ENCODE measurements at places on chromosomes 13 and 19.

DNA sequence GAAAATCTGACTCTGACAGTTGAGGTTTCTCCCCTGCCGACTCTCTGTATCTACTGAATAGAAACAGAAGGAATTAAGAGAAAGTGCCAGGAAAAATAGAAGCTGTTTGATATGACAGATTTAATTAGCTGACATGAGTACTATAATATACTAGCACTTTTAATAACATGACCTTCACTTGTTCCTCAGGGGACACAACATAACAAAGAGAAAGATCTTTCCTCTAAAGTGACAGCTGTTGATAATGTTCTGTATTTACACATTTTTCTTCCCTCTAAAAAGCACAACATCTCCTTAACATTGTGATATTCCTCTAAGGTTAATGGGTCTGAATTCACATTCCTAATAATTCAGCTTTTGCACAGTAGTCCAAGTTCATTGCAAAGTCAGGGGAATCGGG is 1136.0 kb downstream of the PCDH17 start:
- no peak for DNase-seq

GRCh38 chr13:88104576-88104975 is 433.4 kb downstream of the SLITRK5 start:
- no peak for DNase-seq

GRCh38 chr13:63551731-63552130 is 2136.1 kb upstream of the PCDH20 start:
- no peak for DNase-seq

- no peak for DNase-seq
These were observed 420 bp upstream of the FSD1 start for GRCh38 chr19:4303819-4304537.

- DNase-seq: no peak
These were observed 4.2 kb downstream of the TSPAN16 start for GRCh38 chr19:11299946-11300810.

DNA sequence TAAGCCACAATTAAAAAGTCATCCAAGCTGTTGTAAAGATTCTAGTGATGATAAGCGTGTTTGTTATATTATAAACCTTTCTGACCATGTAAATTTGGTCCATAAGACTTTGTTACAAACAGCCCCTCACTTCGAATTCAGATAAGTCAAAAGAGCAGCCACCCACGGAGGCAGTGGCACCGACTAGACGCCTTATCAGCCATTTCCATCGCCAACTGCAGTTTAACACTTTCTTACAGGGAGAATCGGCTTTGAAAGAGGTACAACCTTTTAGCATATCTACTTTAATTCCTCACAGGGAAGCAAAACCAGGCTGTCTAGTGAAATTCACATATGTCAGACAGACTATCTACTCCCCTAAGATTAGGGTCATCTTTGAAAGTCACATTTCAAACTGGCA is 47.5 kb downstream of the SOX21 start:
- no peak for DNase-seq

GRCh38 chr13:97364031-97364430 is 69.9 kb upstream of the RAP2A start:
- no peak for DNase-seq

GRCh38 chr13:106594980-106595379 is 27.0 kb upstream of the ARGLU1 start:
- no peak for DNase-seq

GRCh38 chr19:39246951-39247669 is 1.5 kb downstream of the IFNL4 start:
- DNase-seq: no peak

- DNase-seq: no peak
These were observed 4.6 kb downstream of the S1PR2 start for GRCh38 chr19:10226376-10227025.

- DNase-seq: no peak
These were observed 24.6 kb downstream of the DCT start for GRCh38 chr13:94454906-94455305.

GRCh38 chr19:38898788-38899446 is 501 bp downstream of the SIRT2 start:
- DNase-seq: no peak

DNA sequence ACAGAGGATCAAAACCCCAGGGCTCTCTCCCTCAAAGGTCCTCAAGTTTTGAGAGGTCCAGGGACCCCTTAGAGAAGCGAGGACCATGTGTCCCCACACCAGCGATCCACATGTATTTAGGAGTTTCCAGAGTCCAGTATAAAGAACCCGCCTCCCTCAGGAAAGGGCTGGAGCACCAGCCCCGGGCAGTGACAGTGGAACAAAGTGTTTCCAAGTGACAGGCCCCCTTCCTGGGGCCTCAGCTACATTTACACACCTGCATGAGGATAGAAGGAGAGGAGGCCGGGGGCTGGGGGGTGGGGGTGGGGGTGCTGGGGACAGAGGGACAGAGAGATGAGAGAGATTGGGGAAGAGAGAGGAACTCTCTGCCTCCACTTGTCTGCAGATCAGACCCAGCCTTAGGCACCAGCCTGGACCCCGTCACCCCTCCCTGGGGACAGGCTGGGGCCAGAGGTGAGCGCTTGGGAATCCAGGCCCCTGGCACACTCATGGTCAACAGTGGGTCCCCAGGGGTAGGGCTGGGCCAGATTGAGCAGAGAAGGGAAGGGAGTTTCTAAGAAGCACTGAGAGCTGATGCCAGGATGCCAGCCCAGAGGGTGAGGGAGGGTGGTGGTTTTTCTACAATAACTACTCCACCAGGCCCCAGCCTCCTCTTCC is 802 bp downstream of the BCAM start:
- no peak for DNase-seq

Data from NCI-H1436 treated with DMSO at 0.1 percent for 48 hours (cell line).